T-helper 9 cell (primary cell): ENCODE measurements at places on chromosomes 11 and 22.

DNA sequence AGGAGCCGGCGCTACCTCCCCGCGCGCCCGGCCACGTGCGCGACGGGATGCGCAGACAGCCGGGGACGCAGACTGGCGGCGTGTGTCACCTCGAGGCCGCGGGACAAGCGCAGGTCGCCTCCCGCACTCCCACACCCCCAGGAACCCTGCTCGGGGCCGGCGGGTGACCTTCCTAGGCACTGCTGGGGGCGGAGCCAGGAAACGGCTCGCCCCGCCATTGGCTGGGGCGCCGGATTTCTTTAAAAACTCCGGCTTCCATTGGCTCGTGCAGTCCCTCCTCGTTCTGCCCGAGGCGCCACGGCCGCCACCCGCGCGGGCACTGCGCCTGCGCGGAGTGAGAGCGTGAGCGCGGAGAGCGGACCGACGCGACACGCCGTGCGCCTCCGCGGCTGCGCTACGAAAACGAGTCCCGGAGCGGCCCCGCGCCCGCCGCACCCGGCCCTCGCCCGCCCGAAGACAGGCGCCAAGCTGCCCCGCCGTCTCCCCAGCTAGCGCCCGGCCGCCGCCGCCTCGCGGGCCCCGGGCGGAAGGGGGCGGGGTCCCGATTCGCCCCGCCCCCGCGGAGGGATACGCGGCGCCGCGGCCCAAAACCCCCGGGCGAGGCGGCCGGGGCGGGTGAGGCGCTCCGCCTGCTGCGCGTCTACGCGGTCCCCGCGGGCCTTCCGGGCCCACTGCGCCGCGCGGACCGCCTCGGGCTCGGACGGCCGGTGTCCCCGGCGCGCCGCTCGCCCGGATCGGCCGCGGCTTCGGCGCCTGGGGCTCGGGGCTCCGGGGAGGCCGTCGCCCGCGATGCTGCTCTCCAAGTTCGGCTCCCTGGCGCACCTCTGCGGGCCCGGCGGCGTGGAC, at the start of gene PIM3:
PIM3 (plus strand) TSS at position 614 of the 846 bp plus-strand sequence; CDS start at position 790, 176 bp downstream.
- peak; percentile 80 for DNase-seq

- no peak for DNase-seq
Measured at GRCh38 chr11:74686792-74687191, 44.4 kb downstream of the CHRDL2 start.

DNA sequence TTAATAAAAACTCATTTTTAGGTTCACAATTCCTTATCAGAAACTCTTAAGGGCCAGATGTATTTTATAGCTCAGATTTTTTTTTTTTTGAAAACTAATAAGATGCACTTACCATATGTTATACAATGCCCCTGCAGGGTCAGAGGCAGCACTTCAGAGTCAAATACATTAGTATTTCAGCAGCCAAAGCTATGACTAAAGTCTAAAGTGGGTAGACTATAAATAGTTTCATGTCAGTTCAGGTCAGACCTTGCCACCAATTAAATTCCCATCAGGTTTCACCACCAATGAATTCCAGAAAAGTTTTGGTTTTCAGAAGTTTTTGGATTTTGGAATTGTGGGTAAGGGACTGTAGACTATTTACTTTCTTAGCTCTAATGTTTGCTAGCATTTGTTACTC, 75.9 kb downstream of the FAM83F start:
- DNase-seq: no peak

DNA sequence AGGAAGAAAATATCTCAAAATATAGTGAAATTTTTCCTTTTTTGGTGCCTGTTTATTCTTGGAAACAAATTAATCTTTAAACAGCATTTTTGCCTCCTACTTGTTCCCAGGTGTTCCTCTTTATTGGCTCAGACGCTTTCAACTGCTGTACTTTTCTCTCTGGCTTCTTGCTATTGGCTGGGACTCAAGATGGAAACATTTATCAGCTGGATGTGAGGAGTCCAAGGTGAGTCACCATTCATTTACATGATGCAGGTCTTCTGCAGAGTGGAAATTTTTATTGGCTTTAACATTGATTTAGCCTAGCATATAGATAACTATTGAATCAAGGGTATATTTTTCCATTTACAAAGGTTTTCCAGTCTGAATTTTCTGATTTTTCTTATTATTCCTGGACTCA, 34.4 kb upstream of the DNAJB13 start:
- DNase-seq: no peak

- no peak for DNase-seq
Measured at GRCh38 chr11:91066456-91067047, 843.7 kb upstream of the CHORDC1 start.

GRCh38 chr22:44200855-44201550, 20.3 kb downstream of the PARVG start:
- DNase-seq: no peak

- no peak for DNase-seq
Measured at GRCh38 chr22:20438678-20439492, 1.3 kb upstream of the SCARF2 start.

DNA sequence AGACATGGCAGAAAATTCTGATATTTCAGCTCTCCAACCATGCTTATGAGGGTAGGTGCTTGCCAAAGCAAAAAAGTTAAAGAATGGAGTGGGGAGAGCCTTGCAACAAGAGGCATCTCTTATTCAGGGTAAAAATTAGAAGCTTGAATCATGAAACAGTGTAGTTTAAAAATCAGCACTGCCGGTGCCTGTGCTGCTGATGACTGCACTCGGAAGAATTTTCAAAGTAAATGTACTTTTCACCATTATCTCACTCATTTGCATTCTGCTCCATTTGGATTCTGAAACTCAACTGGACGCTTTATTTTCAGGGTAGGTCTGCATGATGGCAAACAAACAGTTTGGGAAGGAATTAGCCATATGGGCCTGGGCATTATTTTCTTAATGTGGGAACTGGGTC, 126.3 kb downstream of the KIRREL3 start:
- no peak for DNase-seq

DNA sequence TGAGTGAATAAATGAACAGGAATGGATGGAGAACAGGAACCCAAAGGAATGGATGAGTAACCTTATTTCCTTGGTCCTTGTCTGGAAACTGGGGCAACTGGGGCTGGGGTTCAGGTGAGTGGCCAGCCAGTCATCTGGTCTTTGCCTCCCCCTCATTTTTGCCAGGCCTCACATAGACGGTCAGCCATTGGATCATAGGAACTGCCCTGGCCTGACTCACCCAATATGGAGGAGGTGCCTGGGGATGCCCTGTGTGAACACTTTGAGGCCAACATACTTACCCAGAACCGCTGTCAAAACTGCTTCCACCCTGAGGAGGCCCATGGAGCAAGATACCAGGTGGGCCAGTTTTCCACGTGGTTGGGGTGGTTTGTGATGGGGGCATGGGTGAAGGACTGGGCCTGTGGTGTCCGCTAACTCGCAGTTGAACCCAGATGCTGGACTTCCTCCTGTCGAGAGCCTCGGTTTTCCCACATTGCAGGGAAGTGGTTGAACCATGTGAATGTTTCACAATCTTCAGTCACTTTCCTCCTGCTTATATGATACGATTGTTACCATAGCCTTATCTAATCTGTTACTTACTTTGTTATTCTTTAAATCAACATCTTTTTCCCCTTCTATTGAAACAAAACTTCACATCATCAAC, 4.4 kb downstream of the TRIOBP start:
- no peak for DNase-seq

DNA sequence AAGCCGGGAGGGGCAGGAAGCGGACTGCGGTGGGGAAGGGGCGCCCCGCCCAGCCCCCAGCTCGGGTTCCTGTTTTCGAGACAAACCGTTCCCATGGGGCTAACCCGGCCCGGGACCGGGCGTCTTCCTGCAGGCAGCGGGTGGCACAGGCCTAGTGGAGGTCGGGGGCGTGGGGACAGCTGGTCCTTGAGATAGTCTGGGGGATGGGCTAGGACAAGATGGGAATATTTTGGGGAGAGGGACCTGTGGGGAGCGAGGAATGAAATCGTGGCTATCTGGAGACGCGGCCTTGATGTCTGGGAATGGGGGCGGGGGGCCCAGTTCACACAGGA, 1.2 kb upstream of the RASGRP2 start:
- DNase-seq: peak; percentile 75

- no peak for DNase-seq
Measured at GRCh38 chr22:29639096-29639495, 35.7 kb downstream of the NF2 start.

- no peak for DNase-seq
Measured at GRCh38 chr22:42699281-42699975, 21.2 kb downstream of the A4GALT start.

- DNase-seq: no peak
Measured at GRCh38 chr11:101860696-101861427, 53.9 kb upstream of the CEP126 start.

DNA sequence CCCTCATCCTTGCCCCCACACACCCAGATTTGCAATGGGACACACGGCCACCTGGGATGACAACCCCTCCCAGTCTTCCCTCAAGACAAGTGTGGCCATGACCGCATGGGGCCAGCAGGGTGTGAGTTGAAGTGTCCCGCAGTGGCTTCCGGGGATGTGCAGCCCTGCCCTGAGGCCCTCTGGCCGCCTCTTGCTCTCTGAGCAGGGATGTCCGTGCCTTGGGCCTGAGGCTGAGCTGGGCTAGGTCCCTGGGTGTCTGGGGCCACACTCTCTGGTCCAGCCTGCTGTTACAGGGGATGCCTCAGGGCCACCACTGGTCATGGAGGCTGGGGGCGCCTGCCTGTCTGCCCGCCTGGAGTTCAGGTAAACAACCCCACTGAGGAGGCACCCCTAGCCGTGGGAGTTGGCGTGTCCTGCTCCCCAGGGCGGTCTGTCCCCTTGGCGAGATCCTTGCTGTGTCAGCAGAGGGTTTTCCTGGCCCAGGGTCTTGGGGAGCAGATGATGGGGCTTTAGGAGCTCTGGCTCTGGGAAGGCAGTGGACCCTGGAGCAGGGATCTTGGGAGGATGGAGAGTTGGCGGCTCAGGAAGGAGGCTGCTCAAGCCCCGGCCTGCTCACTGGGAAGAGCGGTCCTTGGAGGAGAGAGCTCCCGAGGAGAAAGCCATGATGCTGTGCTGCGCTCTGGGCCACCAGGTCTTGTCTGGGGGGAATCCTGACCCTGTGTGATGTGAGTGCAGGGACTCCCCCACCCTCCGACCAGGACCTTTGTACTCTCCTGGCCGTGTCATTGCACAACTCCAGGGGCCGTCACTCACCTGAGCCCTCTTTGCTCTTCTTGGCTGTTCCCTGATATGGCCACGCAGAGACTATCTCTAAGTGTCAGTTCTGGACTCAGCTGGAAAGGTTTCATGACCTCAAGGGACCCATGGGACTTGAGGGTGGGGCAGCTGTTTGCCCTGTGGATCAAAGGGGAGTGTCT, 67.9 kb downstream of the KCNQ1 start:
- no peak for DNase-seq

GRCh38 chr11:120062561-120062930, 75.4 kb downstream of the TRIM29 start:
- no peak for DNase-seq

DNA sequence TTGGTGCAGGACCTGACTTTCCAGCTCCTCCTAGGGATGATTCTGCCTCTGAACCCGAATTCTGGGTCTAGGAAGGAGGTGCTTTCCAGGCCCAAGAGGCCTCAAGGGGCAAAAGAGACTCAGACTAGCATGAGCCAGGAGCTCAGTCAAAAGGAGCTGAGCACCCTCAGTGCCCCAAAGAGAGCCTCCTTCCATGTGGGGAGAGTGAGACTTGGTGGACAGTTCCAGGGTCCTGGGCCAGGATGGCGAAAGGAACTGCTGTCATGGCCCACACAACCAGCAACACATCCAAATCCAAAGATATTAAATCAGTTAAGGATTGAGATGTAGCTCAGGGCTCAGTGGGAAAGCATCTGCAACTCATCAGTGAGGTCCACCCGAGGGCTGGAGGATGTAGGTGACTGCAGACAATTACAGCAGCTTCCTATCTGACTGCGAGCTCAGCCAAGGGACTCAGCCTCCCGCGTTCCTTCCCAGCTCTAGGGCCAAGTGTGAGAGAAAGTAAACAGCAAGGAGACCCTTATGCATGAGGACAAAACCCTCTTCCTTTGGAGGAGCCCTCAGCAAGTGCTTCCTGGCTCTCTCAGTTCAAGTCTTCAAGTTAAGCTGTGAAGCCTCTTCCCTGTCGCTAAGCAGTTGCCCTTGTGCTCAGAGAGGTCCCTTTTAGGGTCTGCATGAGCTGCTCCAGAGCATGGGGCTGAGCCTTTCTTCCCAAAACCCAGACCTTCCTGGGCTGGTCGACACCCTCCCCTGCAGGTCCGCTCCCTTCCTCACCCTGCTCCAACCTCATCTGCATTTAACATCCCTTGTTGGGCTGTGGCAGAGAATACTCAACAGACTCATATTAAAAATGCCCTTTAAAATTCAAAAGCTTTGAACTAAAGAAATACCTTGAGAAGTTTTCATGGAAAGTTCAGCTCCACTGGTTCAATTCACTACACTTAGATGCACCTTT, 35.8 kb downstream of the C11orf58 start:
- no peak for DNase-seq

DNA sequence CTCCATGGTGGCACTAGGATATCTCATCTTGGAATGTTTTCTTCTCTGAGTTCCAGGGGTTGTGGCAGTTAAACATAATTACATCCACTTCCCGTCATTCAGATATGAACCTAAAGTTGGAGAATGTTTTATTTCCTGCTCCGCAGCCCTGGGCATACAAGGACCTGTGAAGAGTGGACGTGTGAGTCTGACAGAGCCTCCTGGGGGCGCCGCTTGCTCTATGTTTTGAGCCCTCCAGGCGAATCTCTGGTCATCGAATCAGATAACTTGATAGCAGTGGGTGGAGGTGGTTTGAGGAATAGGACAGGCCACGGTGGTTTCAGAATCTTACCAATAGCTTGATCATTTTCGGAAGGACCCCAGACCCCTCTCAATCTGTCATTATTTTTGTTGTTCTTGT, 174.2 kb downstream of the NTM start:
- no peak for DNase-seq

GRCh38 chr11:60993615-60994014, 22.1 kb downstream of the CD6 start:
- DNase-seq: no peak

GRCh38 chr22:23536821-23537345, 43.2 kb downstream of the IGLL1 start:
- DNase-seq: no peak

- DNase-seq: no peak
Measured at GRCh38 chr22:27113211-27113635, 455.8 kb downstream of the MIAT start.

GRCh38 chr22:27514601-27515523, 286.7 kb downstream of the MN1 start:
- no peak for DNase-seq

GRCh38 chr22:43737150-43737828, 74.8 kb downstream of the EFCAB6 start:
- DNase-seq: no peak

GRCh38 chr22:42752230-42752746, 31.6 kb upstream of the A4GALT start:
- no peak for DNase-seq
